Vagina (tissue), 2 donors: ENCODE measurements at places on chromosomes 13 and 19. TPM values are rescaled to one million over a fixed set of nuclear protein-coding genes. Genes with fewer than 3 reads are reported as not detected.

- no peaks in the 10 kb centered on the region for H3K27me3 ChIP-seq
- H3K36me3 ChIP-seq, result no peaks in the 10 kb centered on the region
- H3K27ac ChIP-seq, result no peak overlapping the region
- no peak overlapping the region for H3K4me3 ChIP-seq
- no peak for DNase-seq
Observed at GRCh38 chr13:43242040-43242439, 218.7 kb downstream of the DNAJC15 start.

DNA sequence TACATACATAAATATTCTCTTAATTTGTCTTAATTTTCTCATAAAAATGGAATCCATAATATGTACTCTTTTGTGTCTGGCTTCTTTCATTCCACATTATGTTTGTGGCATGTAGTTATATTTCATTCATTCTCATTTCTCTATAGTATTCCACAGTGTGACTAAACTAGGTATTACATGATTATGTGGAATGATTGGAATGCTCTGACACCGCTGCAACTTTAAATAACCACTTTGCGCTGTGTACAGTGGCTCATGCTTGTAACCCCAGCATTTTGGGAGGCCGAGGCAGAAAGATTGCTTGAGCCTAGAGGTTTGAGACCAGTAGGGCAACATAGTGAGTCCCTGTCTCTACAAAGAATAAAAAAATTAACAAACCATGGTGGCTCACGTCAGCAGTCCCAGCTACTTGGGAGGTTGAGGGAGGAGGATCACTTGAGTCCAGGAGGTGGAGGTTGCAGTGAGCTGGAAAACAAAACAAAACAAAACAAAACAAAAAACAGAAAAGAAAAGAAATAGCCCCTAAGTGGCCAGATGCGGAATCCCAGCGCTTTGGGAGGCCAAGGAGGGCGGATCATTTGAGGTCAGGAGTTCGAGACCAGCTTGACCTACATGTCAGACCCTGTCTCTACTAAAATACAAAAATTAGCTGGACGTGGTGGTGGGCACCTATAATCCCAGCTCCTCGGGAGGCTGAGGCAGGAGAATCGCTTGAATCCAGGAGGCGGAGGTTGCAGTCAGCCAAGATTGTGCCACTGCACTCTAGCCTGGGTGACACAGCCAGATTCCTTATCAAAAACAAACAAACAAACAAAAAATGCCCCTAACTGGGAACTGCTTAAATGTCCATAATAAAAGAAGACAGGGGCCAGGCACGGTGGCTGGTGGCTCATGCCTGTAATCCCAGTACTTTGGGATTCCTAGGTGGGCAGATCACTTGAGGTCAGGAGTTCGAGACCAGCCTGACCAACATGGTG, 8.0 kb upstream of the SAE1 start:
- no peaks in the 10 kb centered on the region for H3K4me1 ChIP-seq
- no peak for DNase-seq
- no peak overlapping the region for H3K27ac ChIP-seq
- H3K27me3 ChIP-seq, result no peaks in the 10 kb centered on the region

OR7C1 gene
- 0.74 TPM for total RNA-seq

GRCh38 chr13:79767126-79767525, 286.2 kb downstream of the NDFIP2 start:
- no peaks in the 10 kb centered on the region for H3K27me3 ChIP-seq
- H3K4me3 ChIP-seq, result no peak overlapping the region
- no peak for DNase-seq
- no peaks in the 10 kb centered on the region for H3K4me1 ChIP-seq
- no peaks in the 10 kb centered on the region for H3K36me3 ChIP-seq
- H3K27ac ChIP-seq, result no peak overlapping the region

GRCh38 chr13:43127827-43128226, 104.4 kb downstream of the DNAJC15 start:
- no peaks in the 10 kb centered on the region for H3K36me3 ChIP-seq
- H3K4me1 ChIP-seq, result peaks cover 11% of the 10 kb centered on the region
- no peak for DNase-seq
- H3K4me3 ChIP-seq, result no peak overlapping the region

MEDAG gene
- total RNA-seq, result 46.4 TPM

CFAP97D2 gene
- not detected for total RNA-seq
